ENCODE measurements at places on chromosomes 12 and 14.

DNA sequence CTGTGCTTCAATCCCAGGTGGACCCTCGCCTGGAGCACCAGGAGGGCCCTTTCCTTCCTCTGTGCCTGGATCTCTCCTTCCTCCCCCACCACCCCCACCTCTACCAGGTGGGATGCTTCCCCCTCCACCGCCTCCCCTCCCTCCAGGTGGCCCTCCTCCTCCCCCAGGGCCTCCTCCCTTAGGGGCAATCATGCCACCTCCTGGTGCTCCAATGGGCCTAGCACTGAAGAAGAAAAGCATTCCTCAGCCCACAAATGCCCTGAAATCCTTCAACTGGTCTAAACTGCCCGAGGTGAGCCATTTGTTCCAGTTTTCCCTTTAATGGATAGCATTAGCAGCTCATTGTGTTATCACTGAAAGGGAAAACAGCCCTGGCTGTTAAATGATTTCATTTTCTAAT, 134.0 kb downstream of the GPR135 start:
- DNase-seq, result no peak

DNA sequence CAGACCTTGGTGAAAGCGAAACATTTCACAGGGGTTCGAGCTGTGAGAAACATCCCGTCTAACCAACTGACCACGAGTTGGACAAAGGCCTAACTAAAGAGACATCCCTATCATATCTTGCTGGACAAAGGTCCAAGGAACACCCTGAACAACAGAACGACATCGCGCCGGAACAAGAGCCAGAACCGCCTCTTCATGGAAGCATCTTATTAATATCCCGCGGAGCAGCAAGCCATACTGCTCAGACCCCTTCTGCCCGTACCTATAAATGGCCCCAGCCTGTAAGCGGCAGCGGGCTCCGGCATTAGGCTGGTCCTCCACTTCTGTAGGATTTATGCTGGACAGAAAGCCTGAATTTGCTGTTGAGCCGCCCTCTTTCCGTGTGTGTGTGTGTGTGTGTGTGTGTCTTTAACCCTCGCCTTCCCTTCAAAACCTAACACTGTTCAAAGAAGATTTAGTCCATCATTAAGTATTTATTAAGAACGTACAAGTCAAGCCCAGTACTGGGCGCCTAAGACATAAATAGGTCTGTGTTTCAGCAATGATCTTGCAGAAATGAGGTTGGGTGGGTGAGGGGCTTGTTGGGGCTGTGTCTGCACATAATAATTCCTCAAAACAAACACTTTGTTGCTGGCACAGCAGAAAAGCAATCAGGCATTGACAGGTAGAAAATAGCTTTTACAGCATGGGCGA, 1.9 kb downstream of the SLC6A15 start:
- no peak for DNase-seq

GRCh38 chr12:31714406-31715271, 14.2 kb downstream of the AMN1 start:
- DNase-seq, result no peak

- no peak for DNase-seq
Observed at GRCh38 chr14:50756300-50756699, 74.7 kb downstream of the NIN start.

DNA sequence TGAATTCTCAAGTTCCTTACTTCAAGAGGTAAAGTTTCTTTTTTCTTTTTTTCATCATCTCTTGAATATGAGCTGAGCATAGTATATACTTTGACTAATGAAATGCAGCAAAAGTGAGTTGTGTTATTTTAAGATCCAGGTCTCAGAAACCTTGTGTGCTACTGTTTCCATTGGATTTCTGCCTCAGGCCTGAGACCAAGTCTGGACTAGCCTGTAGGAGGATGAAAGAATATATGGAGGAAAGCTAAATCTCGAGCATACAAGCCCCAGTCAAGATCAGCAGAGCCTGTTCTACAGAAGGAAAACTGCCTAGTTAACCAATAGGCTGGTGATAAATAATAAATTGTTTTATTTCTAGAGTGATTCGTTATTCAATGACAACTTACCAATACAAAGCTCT, 652.5 kb downstream of the C12orf50 start:
- no peak for DNase-seq

DNA sequence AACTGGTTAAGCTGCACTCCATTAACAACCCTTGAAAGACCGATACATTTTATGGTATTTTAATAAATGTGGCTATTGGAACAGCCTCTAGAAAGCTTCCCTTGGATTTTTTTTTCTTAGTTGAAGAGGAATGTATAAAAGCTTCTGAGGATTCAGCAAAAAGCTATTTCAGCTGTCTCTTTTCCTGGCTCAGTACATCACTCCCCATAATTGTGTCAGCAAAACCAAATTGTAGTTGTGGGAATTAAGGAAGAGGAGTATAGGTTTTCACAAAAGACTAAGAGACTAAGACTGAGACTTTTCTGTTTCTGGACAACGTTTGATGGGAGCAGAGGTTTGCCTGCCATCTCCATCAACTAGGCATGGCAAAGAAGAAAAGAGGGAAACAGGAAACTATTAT, 106.5 kb downstream of the C12orf50 start:
- no peak for DNase-seq

GRCh38 chr12:52350786-52351185, 16.5 kb downstream of the KRT85 start:
- DNase-seq, result no peak

- no peak for DNase-seq
Observed at GRCh38 chr14:45091710-45092109, 7.8 kb downstream of the PRPF39 start.

DNA sequence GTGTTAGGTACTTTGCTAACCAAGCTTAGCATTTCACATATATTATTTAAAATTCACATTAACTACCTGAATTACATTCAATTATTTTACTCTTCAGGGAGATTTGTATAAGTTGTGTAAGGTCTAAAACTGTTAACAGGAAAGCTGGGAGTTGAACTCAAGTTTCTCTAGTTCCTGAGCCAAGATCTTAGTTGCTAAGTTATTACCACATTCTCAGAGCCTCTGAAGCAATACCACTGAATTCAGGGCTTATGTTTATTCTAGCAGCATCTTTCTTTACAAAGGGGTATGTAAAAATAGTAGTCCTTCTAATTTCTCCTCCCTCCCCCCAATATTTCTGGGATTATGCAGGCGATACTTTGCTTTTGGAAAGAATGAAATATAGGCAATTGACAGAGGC, 786.8 kb downstream of the DIO2 start:
- DNase-seq, result no peak

- no peak for DNase-seq
Observed at GRCh38 chr12:110344657-110345056, 58.9 kb downstream of the ANAPC7 start.

- DNase-seq, result no peak
Observed at GRCh38 chr12:55965941-55966407, at the start of gene PMEL. Gene PMEL, minus strand, starts transcription at chr12:55966042. Its CDS starts 31 bp downstream, at chr12:55966011.

- no peak for DNase-seq
Observed at GRCh38 chr12:50927356-50927755, 25.0 kb upstream of the HIGD1C start.

GRCh38 chr14:60839057-60839456, 104.5 kb downstream of the MNAT1 start:
- DNase-seq, result no peak

GRCh38 chr14:49653508-49653907, 18.5 kb upstream of the DNAAF2 start:
- DNase-seq, result no peak

DNA sequence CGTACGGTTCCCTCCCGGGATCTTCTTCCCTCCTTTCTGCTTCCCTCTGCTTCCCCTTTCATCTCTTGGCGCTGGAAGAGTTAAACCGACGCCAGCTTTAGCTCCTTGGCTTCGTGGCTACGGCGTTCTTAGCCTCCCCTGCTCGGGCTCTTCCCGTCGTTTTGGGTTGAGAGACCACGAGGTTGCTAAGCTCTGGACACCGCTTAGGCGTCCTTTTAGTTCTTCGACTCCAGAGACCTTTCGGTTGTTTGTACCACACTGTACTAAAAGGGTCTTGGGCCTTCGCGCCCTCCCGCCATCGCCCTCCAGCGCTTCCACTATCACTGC, 545 bp downstream of the CPSF2 start:
- no peak for DNase-seq

DNA sequence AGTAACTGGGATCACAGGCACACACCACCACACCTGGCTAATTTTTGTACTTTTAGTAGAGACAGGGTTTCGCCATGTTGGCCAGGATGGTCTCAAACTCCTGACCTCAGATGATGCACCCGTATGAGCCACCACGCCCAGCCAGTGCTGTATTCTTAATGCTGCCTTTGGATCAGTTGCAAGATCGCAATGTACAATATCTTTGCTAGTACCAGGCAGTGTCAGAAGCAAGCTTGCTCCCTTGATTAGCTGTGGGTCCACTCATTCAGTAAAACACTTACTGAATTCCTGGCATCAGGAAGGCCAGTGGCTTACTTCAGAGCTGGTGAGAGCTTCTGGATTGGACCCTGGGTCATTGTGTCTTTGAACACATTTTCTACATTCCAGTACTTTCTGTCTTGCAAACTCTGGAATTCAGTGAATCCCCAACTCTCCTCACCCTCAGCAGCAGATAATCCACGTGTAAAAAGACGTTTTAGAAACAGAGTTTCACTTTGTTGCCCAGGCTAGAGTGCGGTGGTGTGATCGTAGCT, 1183.7 kb downstream of the AACS start:
- no peak for DNase-seq

GRCh38 chr12:109572506-109572845, 828 bp downstream of the MMAB start:
- no peak for DNase-seq

DNA sequence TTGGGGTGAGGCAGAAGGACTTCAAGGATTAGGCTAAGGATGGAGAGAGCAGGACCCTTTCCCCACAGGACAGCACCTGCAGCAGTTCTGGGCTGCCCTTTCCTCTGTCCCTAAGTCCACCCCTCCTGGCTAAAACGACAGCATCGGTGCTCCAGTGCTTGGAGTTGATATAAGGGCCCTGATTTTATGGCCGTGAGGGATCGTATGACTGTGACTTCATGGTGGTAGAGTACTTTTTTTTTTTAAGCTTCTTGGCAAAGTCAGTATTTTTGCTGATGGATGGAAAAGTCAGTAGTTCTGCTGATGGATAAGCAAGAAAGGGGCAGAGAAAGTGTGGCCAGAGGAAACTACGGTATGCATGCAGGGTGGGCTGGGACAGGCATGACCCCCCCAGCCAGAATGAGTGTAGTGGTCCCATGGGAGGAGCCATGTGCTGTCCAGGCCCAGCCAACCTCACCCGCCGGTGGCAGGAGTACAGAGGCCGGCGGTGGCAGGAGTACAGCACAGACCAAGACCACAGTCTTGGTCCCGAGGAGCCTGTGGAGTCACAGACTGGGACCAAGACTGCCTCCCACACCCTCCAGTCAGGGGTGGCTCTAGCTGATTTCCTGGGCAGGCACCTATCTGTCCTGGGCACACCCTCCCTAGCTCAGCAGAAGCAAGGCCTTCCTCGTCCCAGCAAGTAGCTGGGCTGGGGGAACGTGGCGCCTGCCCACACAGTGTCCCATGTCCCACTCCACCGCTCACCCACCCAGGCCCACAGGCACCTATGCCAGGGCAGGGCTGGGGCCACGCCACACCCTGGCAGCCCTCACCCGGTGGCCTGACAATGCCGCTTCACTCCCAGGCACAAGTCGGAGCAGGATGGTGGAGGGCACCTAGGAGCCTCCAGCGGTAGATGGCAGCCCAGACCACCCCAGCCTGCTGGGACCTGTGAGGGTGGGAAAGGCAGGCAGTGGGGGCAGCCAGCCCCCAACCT, 46.3 kb downstream of the CCDC88C start:
- DNase-seq, result no peak

DNA sequence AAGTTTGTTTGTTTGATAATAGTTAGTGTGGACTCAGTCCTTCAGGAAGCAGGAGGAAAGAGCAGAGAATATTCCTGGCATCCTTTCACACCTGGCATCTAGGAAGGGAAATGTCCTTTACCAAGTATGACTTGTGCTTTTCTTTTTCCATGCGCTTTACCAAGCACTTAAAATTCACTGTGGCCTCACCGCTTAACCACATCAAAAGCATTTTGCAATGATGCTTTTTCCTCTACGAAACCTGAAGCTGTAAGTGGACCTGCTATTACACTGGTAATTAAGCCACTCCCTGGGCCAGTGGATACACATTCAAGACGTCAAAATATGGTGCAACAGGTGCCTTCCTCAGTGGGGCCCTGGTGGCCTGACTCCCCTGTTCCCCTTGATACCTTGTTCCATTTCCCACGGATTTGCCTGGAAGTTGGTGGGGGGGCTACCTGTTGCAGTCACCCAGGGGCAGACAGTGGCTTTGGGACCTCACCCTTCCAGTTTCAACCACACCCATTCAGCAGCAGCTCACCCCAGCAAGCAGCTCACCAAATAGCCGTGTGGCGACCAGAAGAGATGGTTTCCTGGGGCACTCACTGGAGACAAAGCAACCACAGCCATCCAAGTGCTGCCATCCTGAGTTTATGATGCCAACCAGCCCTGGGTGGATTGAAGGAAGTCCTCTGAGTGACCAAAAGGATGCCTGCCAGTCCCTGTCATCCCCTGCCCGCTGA, 14.2 kb upstream of the FZD10 start:
- no peak for DNase-seq

GRCh38 chr14:52240623-52241022, 26.9 kb upstream of the PTGDR start:
- no peak for DNase-seq

DNA sequence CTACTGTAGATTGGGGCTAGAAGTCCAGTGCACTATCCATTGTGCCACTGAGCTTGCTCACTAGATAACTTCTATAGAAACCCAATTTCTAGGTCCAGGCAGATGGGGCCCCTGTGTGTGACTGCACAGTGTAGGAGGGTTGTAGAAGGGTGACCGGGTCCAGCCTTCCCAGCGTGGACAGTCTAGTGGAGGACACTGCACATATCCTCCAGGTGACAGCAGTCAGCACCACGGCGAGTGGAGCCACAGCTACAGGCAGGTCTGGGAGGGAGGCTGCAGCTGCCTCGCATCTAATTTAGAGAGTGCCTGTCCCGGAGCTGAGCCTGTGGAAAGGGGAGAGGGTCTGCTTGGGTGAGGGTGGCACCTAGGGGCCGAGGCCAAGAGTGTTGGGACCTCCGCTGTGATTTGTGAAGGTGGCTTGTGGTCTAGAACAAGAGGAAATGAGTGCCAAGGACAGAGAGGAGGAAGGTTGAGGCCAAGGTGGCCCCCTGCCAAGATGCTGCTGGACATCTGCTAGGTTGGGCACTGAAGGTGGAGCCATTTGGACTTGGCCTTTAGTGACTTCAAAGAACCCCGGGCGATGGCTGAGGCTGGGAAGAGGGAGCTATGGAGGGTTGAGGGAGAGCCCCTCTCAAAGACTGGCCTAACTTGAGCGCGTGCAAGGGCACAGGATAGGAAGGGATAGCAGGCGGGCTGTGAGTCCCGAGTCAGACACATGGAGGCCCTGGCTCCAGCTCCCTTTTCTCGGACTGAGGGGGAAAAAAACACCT, 46.0 kb upstream of the TRAF3 start:
- DNase-seq, result no peak

DNA sequence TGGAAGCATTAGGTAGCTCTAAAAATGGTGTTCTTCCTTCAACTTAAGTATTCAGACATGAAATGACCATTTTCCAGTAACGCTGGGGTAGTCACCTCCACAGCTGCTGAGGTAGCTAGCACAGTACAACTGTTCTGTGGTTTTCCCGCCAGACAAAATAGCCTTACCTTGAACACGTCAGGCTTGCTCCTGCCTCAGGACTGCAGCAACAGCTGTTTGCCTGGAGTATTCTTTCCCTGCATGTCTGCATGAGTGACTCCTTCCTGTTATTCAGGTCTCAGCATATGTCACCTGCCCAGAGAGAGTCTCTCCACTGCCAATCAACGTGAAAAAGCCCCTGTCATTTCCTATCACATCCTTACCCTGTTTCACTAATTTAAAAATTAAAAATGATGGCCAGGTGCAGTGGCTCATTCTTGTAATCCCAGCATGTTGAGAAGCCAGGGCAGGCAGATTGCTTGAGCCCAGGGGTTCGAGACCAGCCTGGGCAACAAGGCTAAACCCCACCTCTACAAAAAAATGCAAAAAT, 37.9 kb downstream of the WDR89 start:
- no peak for DNase-seq

Measured in CMK (cell line).